ENCODE measurements at places on chromosomes 1 and 21.

DNA sequence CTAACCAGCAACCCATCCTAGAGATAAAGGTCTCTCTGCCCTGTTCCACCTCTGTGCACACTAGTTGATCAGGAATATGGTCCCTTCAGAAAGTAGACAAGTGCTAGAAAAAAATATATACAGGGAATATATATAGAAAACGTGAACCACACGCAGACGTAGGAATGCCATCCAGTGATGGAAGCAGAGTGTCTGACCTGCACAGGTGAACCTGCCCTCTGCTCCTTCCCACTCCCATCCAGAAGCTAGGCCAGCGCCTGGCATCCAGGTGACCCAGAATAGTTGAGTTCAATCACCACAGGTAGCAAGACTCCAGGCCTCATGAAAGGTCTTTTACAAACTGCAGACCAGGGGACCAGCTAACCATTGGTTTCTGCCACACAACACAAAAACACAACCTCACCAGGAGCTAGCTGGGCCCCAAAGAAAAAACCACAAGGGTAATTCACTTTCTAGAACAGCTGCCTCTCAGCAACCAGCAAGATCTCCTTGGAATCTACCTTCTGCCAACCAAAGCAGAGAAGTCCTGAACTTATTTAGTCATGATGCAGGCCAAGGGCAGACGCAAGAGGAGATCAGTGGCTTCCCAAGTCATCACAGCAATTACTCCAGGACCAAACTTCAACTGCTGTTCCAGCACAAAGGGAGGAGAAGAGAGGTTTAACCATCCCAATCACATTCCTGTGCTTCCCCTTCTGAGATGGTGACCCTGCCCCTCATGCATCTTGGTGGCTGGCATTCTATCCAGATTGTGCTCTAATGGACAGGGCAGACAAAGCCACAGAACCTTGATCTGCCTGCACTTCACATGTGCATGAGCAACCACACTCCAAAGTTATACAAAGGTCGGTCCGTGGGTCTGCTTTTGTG is 53.0 kb downstream of the GPR161 start:
- DNase-seq, result no peak

DNA sequence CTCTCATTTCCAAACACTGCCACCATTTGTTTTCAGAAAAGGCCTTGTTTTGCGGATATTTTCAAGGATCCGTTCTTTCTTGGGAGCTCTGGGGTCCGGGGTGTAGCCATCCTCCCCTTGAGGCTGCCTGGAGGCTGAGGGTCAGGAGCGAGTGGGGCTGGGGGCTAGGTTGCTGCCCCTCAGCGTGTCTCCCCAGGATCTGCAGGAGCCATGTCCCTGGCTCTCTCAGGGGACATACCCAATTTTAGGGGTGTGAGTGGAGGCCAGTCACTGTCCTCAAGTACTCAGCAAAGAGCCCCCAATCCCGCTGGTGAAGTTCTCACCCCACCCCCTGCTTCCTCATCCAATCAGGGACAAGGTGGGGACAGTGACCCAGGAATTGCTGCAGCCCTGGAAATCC is 15.0 kb upstream of the PRDM16 start:
- DNase-seq, result no peak

DNA sequence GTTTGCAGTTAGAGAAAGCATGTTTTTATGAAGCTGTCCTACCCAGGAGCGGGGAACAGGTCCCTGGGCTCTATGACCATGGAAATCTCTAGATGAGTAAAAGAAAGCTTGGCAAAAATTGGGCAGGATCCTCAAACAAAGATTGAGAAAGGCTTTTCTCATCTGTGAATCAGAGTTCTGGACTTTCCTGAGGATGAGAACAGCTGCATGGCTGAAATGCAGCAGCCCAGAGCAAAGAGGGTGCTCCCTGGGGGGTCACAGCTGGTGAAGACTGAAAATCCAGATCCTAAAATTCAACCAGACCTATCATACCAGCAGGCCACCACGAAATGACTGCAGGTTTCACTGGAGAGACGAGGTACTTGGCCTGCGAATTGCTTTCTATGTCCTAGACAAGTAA is 65.7 kb upstream of the APP start:
- DNase-seq, result no peak

DNA sequence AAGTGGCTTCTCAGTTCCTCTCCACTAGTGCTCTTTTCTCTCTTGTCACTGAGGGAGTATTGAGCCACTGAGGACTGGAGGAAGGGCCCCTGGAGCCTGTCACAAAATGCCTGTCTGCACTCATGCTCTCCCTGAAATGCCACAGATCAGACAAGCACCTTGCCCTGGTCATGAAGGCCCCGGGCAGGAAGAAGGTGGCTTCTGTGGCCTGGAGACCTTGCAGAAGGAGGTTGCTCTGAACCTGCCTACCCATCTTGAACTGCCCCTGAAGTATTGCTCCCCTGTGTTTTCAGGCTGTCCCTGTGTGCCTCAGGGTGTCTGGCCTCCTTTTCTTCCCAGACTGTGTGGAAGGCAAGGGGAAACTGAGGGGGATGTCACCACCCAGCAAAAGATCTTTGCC is 3.1 kb downstream of the PKP1 start:
- no peak for DNase-seq

DNA sequence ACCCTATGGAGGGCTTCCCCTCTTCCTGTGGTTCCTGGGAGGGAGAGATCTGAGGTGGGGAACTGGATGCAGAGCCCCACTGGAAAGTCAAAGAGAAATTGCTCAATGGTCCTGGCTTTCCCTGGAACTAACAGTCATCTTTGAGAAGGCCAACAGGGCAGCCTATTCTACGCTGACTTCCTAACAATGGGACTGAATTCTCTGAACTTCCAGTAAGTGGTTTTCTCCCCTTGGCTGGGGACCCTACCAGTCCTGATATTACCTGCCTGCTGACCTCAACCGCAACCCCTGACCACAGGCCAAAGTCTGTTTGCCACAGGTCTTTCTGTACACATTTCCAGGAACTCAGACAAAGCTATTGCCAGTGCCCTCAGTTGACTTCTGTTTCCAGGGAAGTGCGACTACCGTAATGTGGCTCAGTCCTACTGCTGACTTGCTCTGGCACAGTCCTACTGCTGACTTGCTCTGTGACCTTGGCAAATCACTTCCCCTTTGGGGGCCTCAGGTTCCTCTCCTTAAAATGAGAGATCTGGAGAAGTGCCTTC is 55.3 kb downstream of the C8B start:
- no peak for DNase-seq

DNA sequence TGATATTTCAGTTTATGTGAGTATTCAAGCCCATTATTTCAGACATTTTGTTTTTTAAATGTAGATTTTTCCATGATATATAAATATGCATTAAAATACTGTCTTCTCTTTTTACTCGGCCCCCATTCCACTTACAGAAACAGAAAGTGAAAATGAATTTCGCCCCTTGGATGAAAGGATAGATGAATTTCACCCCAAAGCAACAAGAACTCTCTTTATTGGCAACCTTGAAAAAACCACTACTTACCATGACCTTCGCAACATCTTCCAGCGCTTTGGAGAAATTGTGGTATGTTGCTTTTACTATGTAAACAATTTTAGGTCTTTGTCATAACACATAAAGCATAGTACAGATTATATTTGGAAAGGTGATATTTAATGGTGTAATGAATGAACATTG is 59.9 kb downstream of the ZBTB17 start:
- no peak for DNase-seq

DNA sequence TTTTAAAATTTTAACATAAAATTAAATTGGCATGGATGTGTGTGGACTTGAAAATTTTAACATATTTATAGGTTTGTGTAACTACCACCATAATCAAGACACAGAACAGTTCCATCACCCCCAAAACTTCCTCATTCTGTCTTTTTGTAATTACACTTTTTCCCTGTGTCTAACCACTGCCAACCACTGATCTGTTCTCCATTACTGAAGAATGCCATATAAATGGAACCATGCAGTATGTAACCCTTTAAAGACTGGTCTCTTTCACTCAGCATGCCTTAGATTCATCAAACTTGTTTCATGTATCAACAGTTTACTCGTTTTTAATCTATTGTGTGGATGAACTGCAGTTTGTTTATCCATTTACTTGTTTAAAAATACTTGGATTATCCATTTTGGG is 13.0 kb upstream of the AHCYL1 start:
- no peak for DNase-seq

DNA sequence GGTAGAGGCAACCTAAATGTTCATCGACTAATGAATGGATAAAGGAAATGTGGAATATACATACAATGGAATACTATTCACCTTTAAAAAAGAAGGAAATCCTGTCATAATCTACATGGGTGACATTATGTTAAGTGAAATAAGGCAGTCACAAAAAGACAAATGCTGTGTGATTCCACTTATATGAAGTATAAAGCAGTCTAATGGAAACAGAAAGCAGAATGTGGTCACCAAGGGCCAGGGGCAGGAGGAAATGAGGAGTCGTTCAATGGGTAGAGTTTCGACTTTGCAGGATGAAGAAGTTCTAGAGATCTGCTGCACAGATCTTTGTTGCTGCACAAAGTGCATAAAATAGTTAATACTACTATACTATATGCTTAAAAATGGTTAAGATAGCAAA is 7.8 kb downstream of the DIPK1A start:
- no peak for DNase-seq

DNA sequence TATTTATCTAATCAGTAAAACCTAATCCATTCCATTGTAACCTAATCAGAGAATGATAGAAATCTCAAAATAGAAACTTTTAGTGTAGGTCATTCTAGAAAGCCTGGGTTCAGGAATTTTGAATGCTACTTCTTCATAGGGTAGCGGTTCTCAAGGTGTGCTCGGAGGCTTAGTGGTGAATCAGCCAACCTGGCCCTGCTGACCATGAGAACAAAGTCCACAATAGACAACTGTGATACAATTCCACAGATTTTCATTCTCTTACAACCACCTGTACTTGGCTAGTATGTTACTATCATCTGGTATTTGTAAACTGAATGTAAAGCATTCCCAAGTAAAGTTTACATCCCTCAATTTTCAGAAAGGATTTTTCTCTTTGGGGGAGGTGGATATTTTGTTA is 7.5 kb upstream of the PUM1 start:
- DNase-seq, result no peak

DNA sequence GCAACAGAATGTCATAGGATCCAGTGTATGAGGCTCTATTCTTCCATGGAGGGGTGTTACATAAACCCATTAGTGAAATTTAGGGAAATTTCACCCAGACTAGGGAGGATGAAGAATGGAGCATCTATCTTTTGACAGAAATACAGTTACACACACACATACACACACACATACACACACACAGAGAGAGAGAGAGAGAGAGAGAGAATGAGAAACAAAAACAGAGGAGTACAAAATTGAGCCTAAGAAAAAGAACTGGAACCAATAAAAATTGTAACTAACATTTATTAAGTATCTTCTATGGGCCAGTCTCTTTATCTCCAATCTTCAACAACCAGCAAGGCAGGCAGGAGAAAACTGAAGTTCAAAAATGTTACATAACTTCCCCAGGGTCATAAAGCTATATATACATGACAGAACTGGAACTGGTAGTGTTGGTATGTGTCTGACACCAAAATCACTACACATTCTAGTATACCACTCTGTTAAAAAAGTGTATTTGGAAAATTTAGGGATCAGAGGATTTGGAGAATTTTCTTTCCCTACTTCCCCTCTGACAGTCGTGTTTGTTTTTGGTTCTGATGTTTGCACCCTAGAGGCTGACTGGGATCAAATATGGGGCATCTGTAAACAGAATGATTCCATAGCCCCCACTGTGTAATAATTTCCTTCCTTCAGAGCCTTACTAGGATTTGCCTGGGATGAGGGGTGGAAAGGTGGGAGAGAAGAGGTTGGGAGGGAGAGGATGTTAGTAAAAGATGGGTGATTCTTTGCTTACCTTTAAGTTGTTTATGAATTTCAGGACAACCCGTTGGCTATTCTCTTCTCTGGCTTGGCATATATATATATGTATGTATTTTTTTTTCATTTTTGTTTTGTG is 1.0 kb upstream of the ZFYVE9 start:
- no peak for DNase-seq

GRCh38 chr1:14945132-14946010 is 208.2 kb upstream of the TMEM51 start:
- DNase-seq, result no peak

- no peak for DNase-seq
Observed at GRCh38 chr1:58204284-58204683, 342.2 kb downstream of the OMA1 start.

- DNase-seq, result no peak
Observed at GRCh38 chr1:233496993-233497392, 116.9 kb upstream of the KCNK1 start.

DNA sequence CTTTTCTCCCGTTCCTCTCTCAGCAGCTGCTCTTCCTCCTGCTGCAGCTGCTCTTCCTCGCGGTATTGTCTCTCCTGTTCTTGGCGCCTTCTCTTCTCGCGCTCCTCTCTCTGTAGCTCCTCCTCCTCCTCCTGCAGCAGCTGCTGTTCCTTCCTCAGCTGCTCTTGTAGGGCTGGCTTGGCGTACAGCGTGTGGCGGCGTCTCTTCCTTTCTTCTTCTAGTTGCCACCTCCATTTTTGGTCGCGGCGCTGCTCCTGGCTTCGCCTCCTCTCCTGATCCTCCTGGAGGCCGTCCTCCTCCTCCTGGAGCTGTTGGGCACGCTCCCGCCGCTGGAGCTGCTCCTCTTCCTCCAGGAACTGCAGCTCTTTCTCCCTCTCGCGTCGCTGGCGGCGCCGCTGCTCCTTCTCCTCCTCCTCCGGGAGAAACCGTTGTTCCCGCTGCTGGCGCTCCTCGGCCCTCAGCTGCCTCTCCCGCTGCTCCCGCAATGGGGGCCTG is 4.8 kb downstream of the TCHH start:
- no peak for DNase-seq

- DNase-seq, result no peak
Observed at GRCh38 chr1:13766592-13767564, 66.9 kb downstream of the PRDM2 start.
